NCI-H69 (cell line): ENCODE measurements at places on chromosomes 5 and 9.

DNA sequence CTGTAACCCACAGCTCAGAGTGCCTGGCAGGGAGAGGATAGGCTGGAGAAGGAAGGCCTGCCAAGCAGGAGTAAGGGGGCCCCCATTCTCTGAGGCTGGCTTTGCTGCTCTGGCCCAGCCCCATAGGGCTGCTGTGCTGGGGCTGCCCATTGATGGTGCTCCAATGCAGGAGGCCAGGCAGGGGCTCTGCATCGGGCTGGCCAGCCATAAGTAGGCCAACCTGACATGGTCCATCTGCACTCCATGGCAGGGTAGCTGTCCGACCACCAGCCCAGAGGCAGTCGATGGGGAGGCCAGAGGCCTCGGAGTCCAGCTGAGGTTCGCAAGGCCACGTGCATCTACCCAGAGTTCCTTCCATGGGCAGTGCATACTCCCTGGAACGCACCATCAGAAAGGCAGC is 75.0 kb upstream of the PITX1 start:
- DNase-seq = no peak

GRCh38 chr5:96565582-96566265 is 96.5 kb upstream of the CAST start:
- peak; percentile 83 for DNase-seq

DNA sequence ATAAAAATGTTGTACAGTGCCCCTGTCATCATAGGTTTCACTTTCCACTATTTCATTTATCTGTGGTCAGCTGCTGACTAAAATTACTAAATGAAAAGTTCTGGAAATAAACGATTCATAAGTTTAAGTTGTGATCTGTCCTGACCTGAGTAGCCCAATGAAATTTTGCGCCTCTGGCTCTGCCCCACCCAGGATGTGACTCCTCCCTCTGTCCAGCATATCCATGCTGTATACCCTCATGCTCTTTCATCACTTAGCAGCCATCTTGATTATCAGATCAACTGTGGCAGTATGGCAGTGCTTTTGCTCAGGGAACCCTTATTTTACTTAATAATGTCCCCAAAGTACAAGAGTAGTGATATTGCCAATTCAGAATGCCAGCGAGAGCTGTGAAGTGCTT is 97.3 kb downstream of the STARD4 start:
- DNase-seq = no peak

- DNase-seq = peak; percentile 49
These were observed 41.4 kb upstream of the DAB2IP start for GRCh38 chr9:121609822-121610637.

- DNase-seq = no peak
These were observed 127.4 kb downstream of the PSAT1 start for GRCh38 chr9:78424299-78424698.

DNA sequence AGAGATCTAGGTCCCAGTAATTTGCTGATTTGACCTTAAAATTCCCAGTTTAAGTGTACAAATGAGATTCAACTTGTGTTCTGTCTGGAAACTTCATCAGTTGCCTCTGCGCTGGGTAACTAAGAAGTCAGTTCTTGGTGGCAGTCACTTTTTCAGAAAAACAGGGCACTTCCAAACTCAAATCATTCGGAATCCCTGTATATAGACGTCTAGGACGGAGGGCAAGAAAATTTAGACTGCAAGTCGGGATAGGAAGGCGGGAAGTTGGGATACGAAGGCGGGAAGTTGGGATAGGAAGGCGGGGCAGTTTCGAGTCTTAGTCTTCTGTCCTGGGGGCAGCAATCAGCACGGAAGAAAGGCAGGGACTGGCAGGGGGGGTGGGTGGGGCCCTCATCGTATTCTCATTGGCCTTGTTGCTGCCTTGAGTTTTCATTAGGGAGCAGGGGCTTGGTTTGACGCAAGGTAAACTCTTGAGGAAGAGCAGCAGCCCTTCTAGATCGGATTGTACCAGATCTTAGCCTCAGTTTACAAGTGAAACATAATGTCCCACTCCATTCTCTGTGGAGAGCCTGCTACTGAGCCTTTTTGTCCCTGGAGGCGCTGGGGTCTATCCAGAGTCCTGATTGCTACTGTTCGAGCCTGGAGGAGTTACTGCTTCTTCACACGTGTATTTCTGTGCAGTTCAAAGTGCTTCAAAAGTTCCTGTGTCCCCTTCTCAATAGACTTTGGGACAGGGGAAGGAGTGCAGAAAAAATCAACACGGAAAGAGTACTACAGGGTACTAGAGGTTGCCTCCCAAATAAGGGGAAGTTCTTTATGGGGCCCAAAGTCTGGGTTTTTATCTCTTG is 2.7 kb upstream of the PURA start:
- DNase-seq = peak; percentile 14

DNA sequence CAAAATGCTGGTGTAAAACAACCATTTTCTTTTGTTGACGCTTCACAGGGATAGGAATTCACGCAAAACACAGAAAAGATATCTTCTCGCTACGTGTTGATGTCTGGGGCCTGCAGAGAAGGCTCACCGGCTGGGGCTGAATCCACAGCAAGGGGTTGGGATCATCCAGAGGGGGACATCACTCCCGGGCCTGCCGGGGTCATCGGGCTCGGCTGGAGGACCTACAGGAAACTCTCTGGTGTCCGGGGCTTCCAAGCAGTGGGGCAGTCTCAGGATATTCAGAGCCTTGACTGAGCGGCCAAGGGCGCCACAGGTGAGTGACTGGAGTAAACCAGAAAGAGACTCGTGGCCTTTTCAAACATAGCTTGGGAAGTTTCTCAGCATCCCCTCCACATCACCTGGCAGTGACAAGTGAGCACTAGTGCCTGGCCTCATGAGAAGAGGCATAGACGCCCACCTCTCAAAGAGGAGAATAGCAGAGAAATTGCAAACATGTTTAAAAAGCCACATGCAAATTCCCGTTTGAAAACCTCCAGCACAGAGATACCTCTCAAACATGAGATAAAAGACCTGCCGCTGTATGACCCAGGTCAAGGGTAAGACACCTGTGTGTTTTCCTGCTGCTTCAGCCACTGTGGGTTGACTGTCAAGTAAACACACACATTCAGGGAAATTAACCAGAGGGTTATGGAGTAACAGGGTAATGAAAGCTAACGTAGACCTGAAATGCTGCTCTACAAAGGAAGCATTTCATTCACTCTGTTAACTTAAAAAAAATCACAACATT is 50.8 kb upstream of the SIMC1 start:
- DNase-seq = peak; percentile 24

GRCh38 chr9:14315875-14316601 is 2.1 kb upstream of the NFIB start:
- DNase-seq = peak; percentile 87

DNA sequence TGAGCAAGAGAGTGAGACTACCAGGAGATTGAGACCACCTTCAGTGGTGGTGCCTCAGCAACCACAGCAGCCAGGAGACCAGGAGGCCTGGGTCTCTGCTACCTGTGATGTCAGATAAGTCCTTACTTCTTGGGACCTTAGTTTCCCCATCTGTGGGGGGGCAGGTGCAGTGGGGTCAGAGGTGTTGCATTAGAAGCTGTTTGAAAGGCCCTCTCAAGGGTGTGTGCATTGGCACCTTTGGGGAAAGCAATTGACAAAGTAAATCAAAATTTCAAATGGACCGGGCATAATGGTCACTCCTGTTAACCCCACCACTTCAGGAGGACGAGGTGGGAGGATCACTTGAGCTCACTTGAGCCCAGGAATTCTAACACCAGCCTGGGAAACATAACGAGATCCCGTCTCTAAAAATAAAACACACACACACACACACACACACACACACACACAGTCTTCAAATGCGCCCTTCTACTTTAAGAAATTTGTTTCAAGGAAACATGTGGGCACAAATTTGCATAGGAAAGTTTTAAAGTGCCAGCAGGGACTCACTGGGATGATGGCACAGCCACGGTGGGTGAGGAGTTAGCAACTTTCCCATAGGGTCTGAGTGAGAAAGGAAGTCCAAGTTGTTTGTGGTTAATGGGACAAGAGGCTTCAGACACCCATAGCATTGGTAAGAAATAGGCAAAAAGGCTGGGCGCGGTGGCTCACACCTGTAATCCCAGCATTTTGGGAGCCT is 1.3 kb upstream of the AK1 start:
- no peak for DNase-seq

GRCh38 chr5:150175536-150175935 is 9.0 kb downstream of the CDX1 start:
- DNase-seq = peak; percentile 36

GRCh38 chr5:40797273-40798011 is 732 bp downstream of the PRKAA1 start:
- peak; percentile 93 for DNase-seq

- DNase-seq = no peak
These were observed 84.3 kb downstream of the NNT start for GRCh38 chr5:43687275-43687674.

DNA sequence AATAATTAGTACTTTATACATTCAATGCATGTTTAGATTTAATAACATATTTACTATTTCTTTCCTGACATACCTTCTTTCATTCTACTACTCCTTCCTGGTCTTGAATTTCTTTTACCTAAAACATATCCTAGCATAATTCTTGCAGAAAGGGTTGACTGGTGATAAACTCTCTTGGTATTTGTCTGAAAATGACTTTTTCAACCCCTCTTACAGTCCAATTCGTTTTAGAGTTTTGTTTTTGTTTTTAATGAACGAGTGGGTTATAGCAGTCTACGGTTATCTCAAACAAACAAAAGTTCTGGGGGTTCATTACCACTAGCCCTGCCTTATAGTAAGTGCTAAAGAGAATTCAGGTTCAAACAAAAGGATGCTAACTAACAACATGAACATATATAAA is 69.6 kb upstream of the ALDH1B1 start:
- no peak for DNase-seq
